EH (cell line): ENCODE measurements at places on chromosomes 1 and 21.

DNA sequence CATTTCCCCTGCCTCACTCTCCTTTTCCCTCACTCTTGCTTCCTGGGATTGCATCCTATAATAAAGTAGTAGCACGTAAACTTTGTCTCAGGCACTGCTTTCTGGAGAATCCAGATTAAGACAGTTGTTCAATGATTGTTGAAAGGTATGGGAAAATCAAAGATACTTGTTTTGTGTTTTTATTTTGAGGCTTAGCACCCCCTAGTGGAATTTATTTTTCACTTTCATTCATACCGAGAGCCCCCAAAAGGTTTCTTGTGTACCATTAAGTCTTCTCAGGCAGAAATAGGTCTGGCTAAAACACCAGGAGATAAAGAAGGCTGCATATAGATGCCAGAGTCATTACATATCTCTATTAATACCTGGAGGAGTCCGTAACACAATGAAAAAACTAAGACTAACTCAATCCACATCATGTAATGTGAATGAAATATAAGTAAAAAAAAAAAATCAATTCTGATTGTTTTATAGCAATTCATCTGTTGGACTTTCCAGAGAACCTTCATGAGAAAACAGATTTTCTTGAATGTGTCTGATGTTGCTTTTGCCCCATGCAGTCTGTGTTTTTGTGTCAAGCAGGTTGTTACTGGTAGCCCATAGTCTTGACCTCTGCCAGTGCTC lies 103.5 kb downstream of the RPE65 start:
- peak; percentile 40 for DNase-seq

GRCh38 chr1:222028116-222028515 lies 286.2 kb upstream of the DUSP10 start:
- DNase-seq: no peak

DNA sequence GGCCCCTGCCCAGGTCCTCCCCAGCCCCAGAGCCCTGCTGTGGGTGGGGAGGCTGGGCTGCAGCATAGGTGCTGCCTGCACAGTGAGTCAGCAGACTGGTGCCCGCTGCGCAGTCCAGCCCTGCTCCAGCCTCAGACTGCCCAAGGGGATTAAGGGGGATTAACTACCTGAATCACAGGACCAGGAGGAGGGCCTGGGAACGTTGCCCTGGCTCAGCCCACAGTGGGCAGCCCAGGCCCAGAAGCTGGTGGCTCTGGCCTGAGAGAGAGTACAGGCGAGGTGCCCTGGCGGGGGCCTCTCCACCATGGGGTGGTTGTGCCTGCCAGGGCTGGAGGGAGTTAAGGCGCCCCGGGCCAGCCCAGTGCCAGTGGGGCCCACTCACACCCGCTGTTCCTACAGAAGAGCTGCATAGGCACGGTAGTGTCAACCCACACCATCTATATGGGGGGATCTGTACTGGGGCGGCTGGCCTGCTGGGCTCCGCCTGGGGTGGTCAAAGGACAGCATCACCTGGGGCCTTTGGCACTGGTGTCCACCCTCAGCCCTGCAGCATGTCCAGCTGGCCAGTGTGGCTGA lies 2.3 kb downstream of the OBSCN start:
- no peak for DNase-seq

DNA sequence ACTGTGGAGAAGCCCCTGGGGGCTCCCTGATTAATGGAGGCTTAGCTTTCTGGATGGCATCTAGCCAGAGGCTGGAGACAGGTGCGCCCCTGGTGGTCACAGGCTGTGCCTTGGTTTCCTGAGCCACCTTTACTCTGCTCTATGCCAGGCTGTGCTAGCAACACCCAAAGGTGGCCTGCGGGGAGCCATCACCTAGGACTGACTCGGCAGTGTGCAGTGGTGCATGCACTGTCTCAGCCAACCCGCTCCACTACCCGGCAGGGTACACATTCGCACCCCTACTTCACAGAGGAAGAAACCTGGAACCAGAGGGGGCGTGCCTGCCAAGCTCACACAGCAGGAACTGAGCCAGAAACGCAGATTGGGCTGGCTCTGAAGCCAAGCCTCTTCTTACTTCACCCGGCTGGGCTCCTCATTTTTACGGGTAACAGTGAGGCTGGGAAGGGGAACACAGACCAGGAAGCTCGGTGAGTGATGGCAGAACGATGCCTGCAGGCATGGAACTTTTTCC lies 24.8 kb downstream of the PCSK9 start:
- peak; percentile 67 for DNase-seq

DNA sequence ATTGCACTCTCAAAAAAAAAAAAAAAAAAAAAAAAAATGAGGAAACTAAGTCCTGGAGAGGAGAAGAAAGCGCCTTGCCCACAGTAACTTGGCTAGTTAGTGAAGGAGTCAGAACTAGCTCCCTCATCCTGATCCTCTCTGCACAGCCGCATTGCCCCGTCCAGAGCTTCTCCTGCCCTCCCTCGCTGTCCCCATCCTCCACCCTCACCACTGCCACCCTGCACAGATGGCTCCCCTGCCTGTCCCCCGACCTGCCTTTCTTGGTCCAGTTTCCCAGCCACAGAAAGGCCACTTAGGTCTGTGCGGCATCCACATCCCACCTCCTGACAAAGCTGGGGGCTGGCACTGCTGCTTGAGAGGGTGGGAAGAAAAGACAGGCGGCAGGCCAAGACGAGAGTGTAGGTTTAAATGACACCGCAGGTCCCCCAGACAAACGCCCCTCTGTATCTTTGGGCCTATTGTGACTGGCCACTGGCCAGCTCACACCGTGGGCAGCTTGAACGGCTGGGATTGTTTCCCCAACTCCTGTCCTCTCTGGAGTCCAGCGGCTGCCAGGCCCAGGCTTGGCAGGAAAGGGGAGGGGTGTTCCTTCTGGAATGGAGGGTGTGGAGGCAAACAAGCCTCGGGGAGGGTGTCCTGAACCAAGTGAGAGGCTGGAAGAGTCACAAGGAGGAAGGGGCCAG lies 20.2 kb downstream of the NCMAP start:
- no peak for DNase-seq

GRCh38 chr1:83860490-83861221 lies 138.3 kb downstream of the TTLL7 start:
- peak; percentile 23 for DNase-seq

GRCh38 chr1:3711780-3712451 lies 40.3 kb upstream of the CCDC27 start:
- DNase-seq: no peak

GRCh38 chr1:154454386-154455120 lies 47.5 kb upstream of the TDRD10 start:
- no peak for DNase-seq

GRCh38 chr1:26050248-26050640 lies 4.3 kb upstream of the SLC30A2 start:
- DNase-seq: no peak
